ENCODE measurements at places on chromosomes 2 and 18.
A peak's percentile ranks its signal among the peaks of the same experiment; 100 is the strongest.

DNA sequence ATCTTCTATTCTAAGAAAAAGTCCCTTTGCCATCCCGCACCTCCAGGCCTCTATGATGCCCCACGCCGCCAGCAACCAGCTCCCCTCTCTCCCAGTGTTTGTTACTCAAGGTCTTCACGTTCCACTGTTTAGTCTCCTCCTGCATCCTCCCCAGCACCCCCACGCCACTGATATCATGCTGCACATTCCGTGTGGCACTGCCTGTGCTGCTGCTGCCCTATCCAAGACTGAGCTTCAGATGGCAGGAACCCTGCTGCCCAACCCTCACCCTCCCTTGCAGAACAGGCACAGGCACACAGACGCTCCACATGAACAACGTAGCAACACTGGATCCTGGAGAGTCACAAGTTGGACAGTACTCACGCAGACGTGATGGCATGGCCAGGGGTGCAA lies 35.3 kb downstream of the MYO5B start:
- DNase-seq, result no peak

DNA sequence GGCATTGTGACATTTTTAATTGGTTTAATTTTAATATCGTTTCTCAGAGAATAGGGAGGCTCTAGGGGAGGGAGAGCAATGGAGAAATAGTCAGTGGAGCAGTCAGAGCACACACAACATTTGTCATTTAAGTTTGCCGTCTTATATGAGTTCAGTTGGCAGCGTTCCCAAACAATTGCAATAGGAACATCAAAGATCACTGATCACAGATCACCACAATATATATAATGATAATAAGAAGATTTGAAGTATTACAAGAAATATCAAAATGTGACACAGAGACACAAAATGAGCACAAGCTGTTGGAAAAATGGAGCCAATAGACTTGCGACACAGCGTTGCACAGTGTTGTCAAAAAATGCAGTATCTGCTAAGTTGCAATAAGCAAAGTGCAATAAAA lies 303.7 kb downstream of the CDH19 start:
- DNase-seq, result no peak

DNA sequence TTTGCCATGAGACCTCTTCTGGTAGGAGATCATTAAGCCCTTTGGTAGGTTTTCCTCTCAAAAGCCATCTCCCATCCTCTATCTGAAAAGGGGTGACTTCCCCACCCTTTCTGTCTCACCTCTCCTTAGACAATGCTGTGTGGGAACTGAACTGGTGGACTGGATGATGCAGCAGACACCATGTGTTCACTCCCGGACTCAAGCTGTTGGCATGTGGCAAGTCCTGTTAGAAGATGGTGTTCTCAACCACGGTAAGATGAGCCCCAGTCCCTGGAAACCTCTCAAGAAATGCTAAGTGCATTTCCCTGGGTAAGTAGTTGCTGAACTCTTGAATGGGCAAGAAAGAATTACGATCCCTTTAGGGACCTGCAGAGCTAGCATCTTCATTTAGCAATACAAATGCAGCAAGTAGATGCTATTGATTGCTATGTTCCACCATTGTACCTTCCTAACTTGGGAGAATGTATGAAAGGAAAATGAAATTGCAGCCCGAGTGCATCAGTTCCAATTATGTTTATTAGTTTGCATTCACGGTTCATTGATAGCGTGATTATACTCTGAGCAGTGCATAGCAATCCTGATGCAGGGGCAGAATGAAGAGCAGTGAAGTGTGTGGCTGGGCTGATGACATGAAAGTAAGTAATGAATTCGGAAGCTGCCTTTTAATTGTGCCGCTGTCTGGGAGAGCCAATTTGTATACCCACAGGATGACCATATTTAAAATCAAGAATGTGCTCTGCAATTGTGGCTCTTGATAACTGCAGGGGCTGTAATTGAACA lies 110.0 kb upstream of the MAP3K20 start:
- DNase-seq, result no peak

DNA sequence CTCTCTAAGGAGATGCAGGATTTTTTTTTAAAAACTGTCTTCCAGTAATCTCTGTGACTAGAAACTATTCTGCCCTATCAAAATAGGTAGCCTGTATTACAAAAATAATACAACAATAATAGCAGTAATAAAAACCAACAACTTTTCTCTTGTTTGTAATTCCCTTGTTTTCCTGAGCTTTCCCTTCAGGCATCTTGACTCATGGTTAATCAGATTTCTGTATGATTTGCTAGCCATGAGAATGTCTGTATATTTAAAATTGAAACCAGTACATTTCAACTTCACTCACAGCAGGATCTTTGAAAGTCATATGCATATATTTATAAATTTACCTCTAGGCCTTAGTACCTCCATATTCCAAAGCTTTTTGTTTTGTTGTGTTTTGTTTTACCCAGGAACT lies 38.2 kb downstream of the SLC4A10 start:
- no peak for DNase-seq

GRCh38 chr18:72128649-72129048 lies 415.5 kb downstream of the CBLN2 start:
- DNase-seq, result no peak

DNA sequence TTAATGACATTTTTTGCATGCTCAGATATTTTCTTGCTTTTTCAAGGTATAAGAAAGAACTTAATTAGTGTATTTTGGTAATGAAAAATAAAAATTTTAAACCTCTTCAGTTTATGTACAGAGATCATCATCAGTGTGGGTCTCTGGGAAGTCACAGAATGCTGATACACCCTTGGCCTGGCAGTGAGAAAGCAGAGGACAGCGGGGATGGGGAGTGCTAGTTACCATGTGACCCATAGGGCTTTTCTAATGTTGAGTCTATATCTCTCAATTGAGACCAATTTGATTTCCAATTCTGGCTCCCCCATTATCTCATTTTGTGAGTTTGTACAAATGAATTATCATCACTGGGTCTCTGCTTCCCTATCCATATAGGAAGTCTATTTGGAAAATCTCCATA lies 305.7 kb downstream of the CYRIA start:
- no peak for DNase-seq

DNA sequence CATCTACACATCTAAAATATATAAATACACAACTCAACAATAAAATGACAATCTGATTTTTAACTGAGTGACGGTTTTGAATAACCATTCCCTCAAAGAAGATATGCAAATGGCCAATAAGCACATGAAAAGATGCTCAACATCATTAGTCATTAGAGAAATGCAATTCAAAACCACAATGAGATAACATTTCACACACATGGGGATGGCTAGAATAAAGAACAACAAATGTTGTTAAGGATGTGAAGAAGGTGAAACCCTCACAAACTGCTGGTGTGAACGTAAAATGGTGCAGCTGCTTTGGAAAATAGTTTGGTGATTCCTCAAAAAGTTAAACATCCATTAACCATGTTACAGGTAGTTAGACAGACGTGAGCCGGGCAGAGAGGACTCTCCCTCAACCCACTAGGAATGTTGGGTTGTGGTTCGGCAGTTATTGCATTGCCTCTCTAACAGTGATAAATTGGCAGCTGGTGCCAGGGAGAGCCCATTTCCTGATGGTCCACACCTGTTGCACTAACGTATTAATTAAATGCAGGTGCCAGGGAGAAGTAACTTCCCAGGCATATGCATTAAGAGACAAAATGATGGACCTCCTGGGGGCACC lies 22.3 kb upstream of the DUSP2 start:
- no peak for DNase-seq

- no peak for DNase-seq
Observed at GRCh38 chr2:117936871-117937428, 76.9 kb downstream of the CCDC93 start.

GRCh38 chr2:156021146-156022040 lies 311.1 kb downstream of the NR4A2 start:
- DNase-seq, result no peak

DNA sequence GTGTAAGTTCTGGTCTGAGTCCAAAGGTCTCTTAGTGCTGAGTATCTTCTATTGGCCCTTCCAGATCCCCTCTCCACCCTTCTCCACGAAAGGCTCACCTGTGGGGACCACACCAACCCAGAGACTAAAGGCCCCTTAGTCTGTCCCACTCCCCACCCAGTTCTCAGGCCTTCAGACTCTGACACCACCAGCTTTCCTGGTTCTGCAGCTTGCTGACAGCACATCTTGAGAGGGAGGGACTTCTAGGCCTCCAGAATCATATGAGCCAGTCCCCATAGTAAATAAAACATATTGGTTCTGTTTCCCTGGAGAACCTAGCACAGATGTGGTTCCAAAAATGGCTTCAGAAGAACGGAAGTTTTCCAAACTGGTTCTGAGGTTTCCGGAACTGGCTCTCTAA lies 38.5 kb upstream of the KLF11 start:
- no peak for DNase-seq

DNA sequence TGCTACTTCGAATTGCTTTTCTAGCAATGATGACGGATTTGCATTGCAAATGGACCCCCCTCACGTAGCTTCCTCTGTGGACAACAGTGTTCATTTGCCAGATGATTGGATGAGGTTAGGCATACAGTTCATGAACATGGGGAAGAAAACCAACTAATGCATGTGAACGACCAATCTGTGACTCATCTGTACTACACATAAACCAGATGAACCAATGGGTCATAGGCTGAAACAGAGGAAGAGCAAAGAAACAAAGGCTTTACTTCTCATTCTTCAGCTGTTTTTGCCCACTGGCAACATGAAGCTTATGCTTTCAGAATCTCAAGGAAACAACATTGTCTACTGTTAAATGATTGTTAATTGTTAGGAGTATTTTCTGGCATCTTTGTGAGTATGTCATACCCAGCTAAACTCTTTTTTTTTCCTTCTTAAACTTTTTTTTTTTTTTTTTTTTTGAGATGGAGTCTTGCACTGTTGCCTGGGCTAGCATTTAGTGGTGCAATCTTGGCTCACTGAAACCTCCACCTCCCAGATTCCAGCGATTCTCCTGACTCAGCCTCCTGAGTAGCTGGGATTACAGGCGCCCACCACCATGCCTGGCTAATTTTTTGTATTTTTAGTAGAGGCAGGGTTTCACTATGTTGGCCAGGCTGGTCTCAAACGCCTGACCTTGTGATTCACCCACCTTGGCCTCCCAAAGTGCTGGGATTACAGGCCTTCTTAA lies 35.5 kb downstream of the EFEMP1 start:
- no peak for DNase-seq

DNA sequence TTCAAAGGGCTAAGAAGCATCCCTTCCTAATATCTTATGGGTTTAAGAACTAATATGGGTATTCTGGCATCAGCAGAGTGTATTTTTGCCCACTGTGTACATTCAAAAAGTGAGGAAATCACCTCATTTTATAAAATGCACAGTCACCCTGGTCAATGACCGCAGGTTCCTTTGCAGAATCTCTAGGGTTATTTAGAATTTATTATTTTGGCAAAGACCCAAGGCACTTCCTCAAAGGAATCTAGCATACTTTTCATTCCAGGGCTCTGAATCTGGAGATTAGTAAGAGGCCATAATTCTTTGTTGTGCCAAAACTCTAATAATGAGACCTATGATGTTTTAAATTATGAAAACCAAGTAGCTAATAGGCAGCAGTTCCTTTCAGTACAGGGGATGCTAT lies 27.2 kb upstream of the CDH2 start:
- no peak for DNase-seq

GRCh38 chr2:27932396-27932795 lies 41.9 kb downstream of the BABAM2 start:
- no peak for DNase-seq

DNA sequence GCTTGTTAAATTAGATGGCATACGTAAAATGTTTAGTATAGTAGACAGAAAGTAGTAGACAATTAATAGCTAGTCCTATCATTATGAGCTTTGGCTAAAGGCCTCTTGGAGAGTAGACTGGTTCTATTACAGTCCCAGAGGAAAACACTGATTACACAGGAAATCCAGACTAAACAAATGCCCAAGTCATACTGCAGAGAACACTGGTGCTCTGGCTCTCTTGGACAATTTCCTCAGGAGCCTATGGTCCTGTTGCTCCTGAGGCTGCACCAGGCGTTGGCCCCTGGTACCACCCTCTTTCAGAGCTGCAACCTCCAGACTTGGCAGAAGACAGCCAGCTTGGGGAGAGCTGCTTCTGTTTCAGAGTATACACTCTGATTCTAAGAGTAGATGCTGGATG lies 41.8 kb downstream of the STAT1 start:
- DNase-seq, result no peak

DNA sequence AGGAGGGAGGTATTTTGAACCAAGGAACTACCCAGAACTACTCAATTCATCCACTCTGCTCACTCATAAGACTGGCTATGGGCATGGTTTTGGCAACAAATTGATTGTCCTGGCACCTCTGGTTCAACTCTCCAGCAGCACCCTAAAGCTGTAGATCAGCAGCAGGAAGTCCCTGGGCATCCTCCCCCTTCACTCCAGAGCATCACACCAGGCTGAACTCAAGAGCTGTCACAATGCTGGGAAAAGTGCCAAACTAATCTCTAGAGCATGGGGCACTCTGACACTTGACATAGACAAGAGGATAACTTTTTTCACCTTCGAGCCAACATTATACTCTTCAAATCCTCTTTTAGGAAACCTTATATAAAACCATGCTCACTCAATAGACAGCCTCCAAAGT lies 154.1 kb upstream of the RBBP8 start:
- DNase-seq, result no peak

GRCh38 chr2:101560780-101561315 lies 85.9 kb upstream of the RFX8 start:
- peak; percentile 56 for DNase-seq

- DNase-seq, result no peak
Observed at GRCh38 chr2:241750076-241750840, 15.8 kb downstream of the D2HGDH start.

DNA sequence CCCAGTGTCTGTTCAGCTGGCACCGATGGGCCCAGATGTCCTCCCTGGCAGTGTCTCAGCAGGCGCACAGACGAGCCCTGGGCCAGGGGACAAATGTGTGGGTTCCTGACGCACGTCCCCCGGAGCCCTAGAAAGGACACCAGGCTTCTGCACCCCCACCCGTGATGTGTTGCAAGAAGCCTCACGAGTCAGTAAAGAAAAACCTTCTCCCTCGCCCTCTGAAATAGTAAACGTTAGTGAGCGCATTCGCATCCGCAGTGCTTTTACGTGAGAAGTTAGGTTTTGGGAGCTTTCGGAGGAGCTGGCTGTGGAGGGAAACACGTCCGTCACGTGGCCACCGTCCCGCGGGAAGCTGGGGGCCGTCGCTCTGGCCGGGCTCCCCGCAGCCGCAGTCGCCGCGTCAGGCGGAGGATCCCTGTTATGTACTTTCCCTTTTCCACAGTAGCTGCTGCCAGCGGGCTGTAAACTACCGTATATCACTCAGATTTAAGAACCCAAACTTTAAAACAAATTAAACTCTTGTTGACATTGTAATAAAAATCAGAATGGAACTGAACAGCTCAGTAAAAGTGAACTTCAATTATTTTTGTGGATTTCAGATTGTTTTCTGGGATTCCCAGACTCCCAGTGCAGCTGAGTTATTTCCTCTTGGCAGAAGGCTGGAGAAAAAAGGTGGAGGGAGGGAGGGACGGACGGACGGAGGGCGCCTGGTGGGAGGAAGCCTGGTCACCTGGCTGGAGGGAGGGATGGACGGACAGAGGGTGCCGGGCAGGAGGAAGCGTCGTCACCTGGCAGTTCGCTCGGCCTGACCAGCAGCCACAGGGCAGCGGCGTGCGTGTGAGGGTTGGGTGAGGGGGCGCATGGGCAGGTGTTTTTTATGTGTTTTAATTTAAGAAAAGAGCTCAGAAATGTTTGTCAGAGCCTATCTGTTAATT lies 112.1 kb downstream of the NFATC1 start:
- no peak for DNase-seq

- no peak for DNase-seq
Observed at GRCh38 chr2:1541040-1541439, 127.8 kb downstream of the TPO start.

GRCh38 chr18:668260-668659 lies 10.8 kb downstream of the TYMS start:
- no peak for DNase-seq

GRCh38 chr2:203394519-203395227 lies 66.5 kb downstream of the ABI2 start:
- DNase-seq, result no peak
